ENCODE measurements at places on chromosomes 7 and 10.

DNA sequence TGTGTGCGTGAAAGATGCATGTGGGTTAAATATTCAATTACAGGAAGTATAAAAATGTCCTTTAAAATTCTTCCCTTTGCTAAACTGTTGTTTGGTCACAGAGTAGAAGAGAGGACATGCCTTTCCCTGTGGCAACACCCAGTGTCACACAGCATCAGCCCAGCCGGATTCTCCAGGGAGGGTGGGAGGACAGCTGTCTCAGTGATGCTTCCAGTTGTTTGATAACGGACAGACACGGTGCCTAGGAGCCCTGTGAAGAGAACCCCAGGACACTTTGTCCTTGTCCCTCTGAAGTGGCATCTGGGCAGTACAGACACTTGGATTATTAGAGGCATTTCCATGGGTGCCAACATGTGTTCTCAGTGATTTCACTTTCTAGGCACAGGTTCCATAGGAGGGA, 306.6 kb upstream of the LRGUK start:
- DNase-seq: no peak

GRCh38 chr10:123808906-123809305, 82.7 kb downstream of the CPXM2 start:
- no peak for DNase-seq

GRCh38 chr7:106626376-106627164, 34.4 kb downstream of the CCDC71L start:
- DNase-seq: no peak

DNA sequence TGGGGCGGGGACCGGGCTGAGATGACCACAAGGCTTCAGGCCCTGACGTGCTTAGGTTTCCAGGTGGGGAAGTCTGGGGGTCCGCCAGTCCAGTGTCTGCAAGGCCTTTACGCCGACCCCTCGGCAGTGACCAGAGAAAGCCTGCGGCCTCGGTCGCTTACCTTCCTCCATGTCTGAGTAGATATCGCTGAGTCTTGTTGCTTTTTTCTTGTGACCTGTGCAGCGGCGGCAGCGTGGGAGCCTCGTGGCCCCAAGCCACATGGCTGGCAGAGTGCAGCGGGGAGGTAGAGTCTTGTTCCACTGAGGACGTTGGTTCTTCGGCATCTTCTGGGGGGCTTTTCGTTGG, 329 bp downstream of the NOLC1 start:
- DNase-seq: peak; percentile 20

GRCh38 chr7:5488286-5488878, 64.7 kb upstream of the TNRC18 start:
- no peak for DNase-seq

GRCh38 chr10:102656791-102657371, 12.6 kb downstream of the TRIM8 start:
- DNase-seq: no peak

DNA sequence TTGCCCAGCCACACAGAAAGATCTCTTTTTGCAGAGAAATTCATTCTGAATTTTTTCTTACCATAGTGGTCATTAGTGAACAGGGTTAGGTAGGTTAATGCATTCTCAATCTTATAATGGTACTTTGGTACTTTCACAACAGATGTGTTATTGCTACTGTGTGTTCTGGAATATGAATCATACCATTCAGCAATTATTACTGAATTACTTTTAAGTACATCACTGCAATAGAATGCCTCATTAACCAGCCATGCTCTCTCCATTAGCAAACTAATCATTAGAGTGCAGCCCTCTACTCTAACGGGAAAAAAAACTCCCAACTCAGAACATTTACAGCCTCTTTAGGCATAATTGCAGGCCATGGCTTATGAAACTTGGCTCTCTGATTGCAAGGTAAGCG, 102.1 kb downstream of the DOCK4 start:
- no peak for DNase-seq

- peak; percentile 87 for DNase-seq
These were observed 7.3 kb downstream of the MAFK start for GRCh38 chr7:1537535-1538412.

DNA sequence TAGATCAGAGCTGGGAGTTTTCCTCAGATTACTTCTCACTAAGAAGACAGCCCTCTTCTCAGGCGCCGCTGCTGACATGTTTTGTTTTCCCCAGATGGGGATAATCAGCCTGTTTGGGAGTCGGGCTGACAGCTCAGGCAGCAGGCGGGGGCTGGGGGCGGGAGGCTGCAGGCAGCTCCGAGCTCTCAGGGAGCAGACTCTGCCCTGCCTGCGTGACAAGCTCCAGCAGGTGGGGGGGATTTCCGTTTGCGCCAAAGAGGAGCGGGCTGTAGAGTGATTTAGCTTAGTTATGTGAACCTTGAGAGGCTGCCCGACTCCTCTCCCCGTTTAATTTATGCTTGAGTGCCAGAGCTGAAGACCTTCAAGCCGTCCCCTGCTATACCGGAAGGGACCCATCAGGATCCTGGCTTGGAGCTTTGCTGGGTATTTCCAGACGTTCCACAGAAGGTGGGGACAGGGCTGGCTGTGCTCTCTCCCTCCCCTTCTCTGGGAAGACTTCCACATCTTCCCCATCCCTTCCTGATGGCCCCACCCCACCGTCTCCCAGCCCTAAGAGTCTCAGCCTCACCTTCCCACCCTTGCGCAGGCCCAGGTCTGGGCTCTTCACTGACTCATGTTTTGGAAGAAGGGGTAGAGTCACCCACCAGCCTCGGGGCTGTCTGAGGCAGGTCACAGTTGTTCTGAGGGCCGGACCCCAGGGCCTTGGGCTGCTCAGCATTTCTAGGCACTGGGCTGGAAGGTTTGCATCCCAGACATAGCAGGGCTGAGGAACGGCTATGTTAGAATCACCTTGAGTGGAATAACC, 24.7 kb upstream of the ADCYAP1R1 start:
- no peak for DNase-seq

- DNase-seq: no peak
These were observed 75.3 kb downstream of the INPP5A start for GRCh38 chr10:132612571-132613504.

- DNase-seq: peak; percentile 60
These were observed 10.3 kb downstream of the TYW1 start for GRCh38 chr7:67006965-67007364.

- DNase-seq: no peak
These were observed 878 bp downstream of the GLRX3 start for GRCh38 chr10:130137090-130137448.

DNA sequence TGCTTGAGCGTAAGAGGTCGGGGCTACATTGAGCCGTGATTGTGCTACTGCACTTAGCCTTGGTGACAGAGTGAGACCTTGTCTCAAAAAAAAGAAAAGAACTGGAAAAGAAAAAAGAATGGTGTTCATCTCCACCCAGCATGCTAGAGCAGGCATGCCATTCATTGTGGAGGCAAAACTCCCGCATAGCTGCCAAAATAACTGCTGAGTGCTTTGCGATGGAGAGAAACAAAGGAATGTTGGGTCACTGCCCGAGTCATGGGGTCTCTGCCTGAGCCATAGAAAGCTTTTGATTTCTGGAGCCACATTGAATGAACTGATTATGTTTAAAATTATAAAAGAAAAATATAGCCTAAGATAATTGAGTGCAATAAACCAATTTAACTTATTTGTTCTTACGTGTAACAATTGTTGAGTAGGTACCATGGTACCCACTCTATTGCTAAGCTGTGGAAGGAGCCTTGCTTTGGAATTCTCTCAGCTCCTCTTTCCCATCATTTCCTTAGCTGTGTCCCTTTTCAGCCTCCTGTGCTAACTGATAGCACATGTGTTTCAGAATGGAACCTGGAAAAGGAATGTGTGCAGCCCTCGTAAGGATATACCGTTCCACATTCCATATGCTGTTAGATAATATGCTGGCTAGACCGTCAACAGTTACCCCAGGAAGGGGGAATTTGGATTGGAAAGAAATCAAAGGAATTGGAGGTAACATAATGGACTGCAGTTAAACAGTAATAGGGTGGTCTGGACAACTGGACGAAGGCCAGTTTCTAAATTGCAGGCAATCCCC, 99.0 kb downstream of the KIAA1217 start:
- DNase-seq: no peak

DNA sequence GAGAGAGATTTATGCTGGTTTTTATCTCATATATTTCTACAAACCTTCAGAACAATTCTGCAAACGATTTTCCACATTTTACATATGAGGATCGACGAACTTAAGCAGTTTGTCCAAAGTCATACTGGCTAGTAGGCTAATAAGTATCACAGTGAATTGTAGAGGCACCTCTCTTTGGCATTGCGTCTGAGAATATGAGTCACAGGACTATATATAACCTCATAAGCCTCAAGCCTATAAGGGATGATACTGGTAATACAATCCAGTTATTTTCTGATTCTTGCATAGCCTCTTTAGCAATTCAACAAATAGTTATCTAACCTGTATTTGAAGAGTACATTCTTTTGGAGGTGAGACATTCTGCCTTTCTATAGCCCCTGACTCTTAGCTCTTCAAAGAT, 129.8 kb downstream of the GPR158 start:
- DNase-seq: no peak

GRCh38 chr10:6069081-6069931, 7.1 kb upstream of the IL2RA start:
- no peak for DNase-seq

DNA sequence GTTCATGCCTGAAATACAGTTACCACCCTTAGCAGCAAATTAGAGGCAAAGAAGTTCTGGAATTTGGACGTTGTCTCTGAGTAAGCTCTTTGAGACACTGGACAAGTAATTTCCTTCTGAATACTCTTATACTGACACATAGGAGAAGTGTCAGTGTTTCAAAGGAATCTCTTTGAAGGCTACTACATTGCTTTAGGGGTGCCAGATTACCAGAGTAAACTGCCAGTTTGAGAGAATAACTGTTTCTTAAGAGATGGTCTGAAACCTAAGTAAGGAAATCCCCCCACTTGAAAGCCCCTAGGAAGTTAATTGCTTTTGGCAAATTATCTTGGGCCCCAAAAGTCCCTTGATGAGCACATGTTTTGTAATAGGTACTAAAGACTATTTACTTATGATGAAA, 3.4 kb downstream of the FAS start:
- no peak for DNase-seq

DNA sequence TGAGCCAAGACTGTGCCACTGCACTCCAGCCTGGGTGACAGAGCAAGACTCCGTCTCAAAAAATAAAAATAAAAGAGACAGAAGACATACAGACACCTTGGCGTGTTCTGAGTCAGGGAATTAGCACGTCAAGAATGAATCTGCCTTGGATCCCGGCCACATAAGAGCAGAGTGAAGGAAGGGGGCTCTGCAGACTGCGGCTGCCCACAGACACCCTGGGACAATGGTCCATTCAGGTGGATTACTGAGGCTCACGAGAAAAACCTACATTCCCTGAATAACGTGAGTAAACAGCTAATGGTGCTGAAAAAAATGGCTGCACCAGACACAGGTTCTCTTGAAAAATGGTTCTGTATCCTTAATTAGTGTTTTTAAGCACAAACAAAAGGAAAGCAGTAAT, 100.1 kb upstream of the FGFR2 start:
- DNase-seq: no peak

DNA sequence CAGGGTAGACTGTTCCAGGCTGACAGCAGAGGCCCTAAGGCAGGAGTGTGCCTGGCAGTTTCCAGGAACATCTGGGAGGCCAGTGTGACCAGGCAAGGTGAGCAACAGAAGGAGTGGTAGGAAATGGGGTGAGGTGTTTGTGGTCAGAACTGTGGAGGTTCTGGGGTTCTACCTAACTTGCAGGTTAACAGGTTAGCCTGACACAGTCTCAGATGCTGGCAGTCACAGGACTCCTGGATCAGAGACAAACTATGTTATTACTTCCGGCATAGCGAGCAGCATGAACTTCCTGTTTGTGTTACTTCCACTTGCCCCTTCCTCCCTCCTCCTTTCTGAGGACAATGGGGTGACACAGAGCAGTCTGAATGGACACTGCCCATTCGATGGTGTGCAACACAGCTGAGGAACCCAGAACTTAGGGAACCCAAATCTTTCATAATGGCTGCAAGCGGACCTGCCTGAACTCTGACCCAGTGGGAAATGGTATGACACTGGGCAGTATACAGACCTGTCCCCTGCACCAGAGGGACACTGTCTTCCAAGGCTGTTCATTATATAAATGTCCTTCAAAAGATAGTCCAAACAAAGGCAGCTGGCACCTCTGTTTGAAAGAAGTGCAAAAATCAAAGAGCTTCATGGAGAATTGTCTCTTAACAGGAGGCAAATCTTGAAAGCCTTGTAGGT, 3.9 kb upstream of the SAR1A start:
- no peak for DNase-seq

GRCh38 chr7:71131256-71132126, 453 bp upstream of the GALNT17 start:
- DNase-seq: no peak

GRCh38 chr7:1945558-1945957, 275.5 kb downstream of the ELFN1 start:
- DNase-seq: no peak

- DNase-seq: no peak
These were observed 28.2 kb downstream of the C10orf105 start for GRCh38 chr10:71691405-71691804.

GRCh38 chr10:5895804-5896203, 5.8 kb downstream of the FBH1 start:
- DNase-seq: peak; percentile 34

- no peak for DNase-seq
These were observed 110.1 kb downstream of the JMJD1C start for GRCh38 chr10:63355682-63356081.

DNA sequence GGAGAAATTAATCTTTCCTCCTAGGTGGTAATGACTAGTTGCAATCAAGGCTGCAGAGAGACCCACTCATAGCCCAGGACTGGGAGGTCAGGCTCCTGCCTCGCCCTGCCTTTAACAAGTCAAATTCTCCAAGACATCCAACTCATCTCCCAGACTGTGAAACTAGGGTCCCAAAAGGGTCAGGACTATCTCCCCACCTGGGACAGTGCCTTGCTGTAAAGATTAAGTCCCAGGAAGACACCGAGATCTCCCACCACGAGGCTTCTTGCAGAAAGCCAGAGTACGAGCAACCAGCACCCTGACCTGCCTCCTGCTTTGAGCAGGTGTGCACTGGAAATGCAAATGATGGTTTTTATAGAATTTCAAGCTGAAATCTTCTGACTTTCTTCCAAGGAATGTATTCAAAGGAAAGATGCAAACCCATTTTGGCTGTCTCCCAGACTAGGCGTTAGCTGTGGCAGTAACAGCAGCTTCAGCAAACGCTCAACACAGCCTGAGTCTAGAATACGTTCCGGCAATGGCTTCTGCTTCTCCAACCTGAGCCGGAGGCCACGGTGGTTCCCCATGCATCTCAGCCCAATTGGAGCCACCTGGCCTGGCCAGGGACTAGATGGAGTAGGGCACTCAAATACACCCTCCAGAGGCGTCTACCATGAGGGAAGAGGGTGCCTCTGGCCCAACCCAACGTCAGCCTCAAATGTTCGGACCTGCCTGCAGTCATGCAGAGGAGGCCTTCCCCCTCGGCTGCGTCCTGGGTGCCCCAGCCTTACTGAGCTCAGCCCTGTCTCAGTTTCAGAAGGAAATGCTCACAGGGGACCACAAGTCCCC, 170.4 kb downstream of the PRKAG2 start:
- DNase-seq: no peak
